ENCODE measurements at places on chromosomes 13 and 19.
A peak's percentile ranks its signal among the peaks of the same experiment; 100 is the strongest.

DNA sequence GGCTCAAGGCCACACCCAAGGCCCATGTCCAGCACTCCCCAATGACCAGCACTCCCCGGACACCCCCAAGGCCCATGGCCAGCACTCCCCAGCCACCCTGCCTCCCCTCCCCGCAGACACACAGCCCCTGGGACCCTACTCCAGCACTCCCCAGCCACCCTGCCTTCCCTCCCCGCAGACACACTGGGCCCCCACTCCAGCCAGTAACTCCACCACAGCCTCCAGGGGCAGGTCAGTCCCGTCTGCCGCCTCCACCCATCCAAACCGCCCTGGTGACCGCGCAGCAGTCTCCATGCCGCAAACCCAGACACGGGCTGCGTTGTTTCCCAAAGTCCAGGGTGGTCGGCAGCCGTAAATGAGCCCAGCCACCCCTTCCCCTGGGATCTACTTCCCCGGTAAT is 70.7 kb downstream of the SPACA7 start:
- DNase-seq: peak; percentile 21

GRCh38 chr19:29679598-29680210 is 14.4 kb downstream of the PLEKHF1 start:
- DNase-seq: no peak

GRCh38 chr19:39205449-39205764 is 1.3 kb upstream of the SYCN start:
- peak; percentile 10 for DNase-seq

DNA sequence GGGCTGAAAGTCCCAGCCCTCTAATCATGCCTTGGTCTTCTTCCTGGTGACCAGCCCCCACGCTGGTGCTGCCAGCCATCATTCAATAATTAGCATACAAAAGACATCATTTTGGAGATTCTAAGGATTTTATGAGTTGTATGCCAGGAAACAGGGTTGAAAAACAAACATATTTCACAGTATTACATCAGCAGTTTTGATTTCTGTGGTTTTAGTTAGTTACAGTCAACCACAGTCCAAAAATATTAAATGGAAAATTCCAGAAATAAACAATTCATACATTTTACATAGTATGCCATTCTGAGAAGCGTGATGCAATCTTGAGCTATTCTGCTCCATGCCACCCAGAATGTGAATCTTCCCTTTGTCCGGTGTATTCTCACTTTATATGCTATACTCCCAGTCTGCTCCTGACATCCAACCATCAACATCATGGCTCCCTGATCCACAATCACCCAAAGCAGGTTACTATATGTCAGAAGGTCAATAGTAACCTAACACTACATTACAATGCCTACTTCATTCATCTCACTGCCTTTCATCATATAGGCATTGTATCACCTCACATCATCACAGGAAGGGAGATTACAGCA is 49.2 kb downstream of the STOML3 start:
- DNase-seq: no peak

GRCh38 chr19:54095136-54095858 is 5.3 kb downstream of the OSCAR start:
- DNase-seq: no peak

DNA sequence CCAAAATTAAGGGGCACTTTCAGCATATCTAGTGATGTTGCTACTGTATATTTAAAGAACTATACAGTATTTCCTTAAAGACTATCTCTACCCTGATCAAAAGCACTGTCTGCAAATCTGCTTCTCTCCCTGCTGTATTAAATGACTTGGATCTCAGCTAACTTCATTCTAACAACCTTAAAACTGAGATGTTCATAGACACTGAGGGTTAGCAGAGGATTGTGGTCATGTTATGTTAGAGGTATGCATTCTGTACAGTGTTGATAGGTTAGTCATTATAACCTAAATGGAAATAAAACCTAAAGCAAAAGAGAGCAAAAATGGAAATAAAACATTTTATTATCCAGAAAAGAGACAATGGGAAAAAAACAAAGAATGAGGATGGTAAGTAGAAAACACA is 9.9 kb downstream of the GPR183 start:
- DNase-seq: no peak

DNA sequence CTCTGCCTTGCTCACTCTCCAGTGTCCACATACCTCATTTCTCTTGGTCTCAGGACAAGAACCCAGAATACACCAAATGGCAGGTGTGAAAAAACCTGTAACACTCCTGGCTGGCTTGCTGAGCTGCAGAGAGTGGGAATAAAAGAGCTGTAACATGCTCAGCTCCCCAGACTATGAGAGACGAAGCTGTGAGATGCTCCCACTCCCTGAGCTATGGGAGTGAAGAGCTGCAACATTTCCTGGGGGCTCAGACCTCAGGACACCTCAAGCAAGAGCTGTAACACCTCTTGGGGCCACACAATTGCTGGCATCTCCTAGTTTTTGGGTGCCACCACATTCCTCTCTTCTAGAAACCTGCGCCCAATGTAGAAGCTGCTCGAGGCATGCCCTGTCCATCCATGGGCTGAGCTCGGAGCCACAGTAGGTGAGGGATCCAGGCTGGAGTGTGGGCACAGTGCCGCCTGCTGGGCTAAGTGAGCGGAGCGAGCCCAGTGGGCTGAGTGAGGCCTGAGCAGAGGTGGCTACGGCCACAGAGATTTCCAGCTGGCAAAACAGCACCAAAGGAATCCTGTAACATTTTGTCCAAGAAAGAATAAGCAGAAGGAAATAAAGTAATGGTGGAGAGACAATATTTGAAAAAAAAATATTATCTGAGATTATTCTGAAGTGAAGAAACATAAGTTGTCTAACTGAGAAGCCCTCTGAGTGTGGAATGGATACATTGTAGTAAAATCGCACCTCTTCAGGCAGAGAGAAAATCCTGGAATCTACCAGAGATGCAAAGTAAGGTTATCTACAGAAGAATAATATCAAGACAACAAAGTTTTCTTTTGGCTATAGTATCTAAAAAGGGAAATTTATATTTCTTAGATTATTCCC is 186.2 kb upstream of the PCDH9 start:
- DNase-seq: no peak
